Lung microvascular endothelial cell (primary cell): ENCODE measurements at places on chromosomes 16 and 17. TPM values are rescaled to one million over a fixed set of nuclear protein-coding genes. Genes with fewer than 3 reads are reported as not detected.

DNA sequence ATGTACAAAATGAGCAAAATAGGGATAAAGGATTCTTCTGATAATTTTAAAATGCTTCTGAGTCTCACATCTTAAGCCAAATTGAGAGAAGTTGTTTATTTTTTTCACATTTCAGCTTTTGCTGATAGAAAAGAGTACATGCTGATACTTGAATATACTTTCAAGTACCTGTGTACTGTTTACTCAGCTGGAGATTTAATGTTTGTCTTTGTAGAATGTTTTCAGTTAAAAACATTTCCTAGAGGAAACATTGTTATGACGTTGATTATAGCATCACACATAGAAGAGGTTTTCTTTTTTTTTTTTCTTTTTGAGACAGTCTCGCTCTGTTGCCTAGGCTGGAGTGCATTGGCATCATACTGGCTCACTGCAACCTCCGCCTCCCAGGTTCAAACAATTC, 19.7 kb downstream of the ESRP2 start:
- DNase-seq: no peak

- DNase-seq: peak; percentile 16
Observed at GRCh38 chr16:28505489-28506137, 1.0 kb downstream of the IL27 start.

GRCh38 chr16:86026171-86026910, 127.4 kb downstream of the IRF8 start:
- no peak for DNase-seq

- DNase-seq: peak; percentile 48
Observed at GRCh38 chr17:7250695-7251627, 573 bp downstream of the CTDNEP1 start.

GRCh38 chr16:31421587-31421986, 6.6 kb downstream of the COX6A2 start:
- DNase-seq: no peak

DNA sequence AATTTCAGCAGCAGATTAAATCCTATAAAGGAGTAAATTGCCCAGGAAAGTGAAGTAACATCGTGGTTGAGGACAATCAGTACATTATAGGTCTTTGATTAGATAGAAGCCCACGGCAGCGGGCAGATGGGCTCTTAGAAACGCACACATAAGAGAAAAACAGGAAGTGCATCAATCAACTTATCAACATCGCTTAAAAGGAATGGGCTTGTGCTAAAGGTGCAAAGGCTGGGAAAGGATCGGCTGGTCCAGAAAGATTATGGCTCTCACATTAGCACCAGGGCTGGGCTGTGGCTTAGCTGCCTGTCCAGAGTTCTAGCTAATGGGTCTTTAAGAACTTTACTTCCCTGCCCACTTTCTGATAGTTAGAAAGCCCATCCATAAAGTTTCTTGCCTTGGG, 292.0 kb upstream of the TNRC6C start:
- DNase-seq: no peak

GRCh38 chr17:79985943-79986391, 49.7 kb downstream of the TBC1D16 start:
- DNase-seq: no peak

- no peak for DNase-seq
Observed at GRCh38 chr17:73234736-73235135, 26.9 kb downstream of the CPSF4L start.

GRCh38 chr17:80832266-80832676, 159.4 kb upstream of the CHMP6 start:
- DNase-seq: peak; percentile 8

DNA sequence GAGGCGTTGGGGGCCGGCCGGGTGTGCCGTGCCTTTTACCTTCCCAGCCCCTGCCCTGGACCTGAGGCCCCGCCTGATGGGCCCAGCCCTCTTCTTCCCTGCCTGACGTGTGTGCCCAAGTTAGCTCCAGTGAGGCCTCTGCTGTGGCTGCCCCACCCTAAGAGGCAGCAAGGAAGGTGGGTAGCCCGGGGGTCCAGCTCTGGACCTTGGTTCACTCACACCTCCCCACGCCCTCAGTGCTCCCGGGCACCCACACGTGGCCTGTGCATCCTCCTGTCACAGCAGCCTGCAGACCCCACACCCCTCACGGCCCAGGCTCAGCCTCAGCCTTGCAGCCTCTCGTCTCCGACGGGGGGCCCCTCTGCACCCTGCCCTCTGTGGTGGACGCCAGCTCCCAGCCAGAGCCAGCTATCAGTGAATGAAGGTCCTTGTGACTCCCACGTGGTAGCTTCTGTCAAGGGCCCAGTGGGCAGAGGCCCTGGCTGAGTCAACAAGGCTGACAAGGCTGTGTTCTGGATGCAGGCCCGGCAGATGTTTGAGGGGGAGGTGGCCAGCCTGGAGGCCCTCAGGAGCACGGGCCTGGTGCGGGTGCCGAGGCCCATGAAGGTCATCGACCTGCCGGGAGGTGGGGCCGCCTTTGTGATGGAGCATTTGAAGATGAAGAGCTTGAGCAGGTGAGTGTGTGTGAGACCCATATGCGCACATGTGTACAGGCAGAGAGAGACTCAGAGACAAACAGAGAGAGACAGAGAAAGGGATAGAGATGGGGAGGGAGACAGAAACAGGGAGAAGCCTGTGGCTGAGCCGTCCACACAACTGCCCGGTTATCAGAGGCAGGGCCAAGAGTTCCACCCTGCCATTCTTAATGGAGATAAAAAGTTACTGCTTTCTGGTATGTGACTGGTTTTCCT, 2.8 kb downstream of the FN3K start:
- DNase-seq: no peak

DNA sequence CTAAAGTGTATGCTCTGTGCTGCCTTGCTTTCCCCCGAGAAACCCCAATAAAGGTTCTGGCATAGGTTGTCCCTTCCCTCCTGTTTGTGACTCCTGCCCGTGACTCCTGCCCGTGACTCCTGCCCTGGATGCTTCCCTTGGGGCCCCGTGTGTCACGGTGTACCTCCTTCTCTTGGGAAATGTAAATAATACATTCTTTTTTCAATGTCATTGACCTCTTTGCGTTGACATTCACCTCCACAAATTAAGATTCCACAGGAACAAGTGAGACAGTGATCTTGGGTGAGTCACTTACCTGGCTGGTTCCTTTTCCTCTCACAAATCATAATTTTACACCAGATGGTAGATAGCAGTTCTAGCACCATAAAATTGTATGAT, 632 bp downstream of the CCL15 start:
- no peak for DNase-seq

GRCh38 chr17:3012926-3013581, 50.4 kb downstream of the OR1D5 start:
- peak; percentile 58 for DNase-seq

- no peak for DNase-seq
Observed at GRCh38 chr16:84005391-84005790, 37.2 kb downstream of the SLC38A8 start.

DNA sequence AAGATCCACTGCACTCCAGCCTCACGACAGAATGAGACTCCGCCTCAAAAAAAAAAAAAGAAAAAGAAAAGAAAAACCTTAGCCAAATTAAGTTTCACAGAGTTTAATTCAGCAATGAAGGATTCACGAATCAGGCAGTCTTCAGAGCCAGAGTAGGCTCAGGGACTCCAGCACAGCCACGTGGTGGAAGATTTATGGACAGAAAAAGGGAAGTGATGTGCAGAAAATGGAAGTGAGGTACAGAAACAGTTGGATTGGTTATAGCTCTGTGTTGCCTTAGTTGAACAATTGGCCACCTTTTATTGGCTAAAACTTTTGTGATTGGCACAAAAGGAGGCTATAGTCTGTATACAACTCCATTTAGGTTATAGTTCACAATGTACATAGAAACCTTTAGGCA, 256.6 kb downstream of the HS3ST3B1 start:
- DNase-seq: no peak

GRCh38 chr17:5607946-5608345, 23.6 kb upstream of the NLRP1 start:
- no peak for DNase-seq

- no peak for DNase-seq
Observed at GRCh38 chr16:58046054-58046881, 20.7 kb downstream of the MMP15 start.

- DNase-seq: peak; percentile 42
Observed at GRCh38 chr17:17739388-17740066, 58.3 kb downstream of the RAI1 start.

DNA sequence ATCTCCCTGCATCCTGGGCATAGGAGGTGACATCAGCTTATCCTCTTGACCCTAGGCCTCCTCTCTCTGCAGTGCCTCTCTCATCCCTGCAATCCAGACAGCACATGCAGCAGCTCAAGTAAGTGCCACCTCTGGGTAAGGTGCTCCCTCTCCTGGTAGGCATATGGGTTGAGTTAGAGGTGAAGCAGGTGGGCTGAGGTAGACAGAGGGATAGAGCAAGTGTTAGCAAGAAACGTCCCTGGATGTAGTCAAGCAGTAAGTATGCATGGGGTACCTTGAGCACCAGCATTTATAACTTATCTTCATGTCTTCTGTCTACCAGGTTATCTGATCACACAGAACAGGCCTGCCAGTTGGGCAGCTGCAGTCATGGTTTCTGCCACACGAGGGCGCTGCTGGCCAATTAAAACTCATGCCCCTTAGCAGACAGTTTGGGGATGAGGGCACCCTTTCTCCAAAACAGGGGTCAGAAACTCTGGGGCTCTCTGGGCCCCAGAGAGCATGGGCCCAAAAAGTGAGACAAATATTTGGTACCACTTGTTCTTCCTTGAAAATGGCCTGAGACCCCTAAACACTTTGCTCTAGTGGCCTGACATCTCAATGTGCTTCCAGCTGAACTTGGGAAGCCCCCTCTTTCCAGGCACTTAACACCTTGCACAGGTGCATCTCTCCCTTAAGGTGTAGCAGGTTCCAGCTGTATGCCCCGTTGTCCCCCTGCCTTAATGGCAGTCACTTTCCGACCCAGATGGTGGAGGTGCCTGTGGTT, 59.8 kb downstream of the NEUROD2 start:
- DNase-seq: peak; percentile 69

DNA sequence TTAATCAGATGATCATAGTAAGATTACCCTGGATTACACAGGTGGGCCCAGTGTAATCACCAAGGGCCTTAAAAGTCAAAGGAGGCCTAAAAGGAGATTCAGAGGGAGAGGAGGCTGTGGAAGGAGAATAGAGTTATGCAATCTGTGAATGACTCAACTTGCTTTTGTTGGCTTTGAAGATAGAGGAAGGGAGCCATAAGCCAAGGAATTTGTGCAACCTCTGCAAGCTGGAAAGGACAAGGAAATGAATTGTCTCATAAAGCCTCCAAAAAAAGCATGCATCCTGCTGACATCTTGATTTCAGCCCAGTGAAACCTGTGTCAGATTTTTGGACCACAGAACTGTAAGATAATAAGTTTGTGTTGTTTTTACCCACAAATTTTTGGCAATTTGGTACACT, 109.6 kb downstream of the CNTNAP4 start:
- DNase-seq: no peak

DNA sequence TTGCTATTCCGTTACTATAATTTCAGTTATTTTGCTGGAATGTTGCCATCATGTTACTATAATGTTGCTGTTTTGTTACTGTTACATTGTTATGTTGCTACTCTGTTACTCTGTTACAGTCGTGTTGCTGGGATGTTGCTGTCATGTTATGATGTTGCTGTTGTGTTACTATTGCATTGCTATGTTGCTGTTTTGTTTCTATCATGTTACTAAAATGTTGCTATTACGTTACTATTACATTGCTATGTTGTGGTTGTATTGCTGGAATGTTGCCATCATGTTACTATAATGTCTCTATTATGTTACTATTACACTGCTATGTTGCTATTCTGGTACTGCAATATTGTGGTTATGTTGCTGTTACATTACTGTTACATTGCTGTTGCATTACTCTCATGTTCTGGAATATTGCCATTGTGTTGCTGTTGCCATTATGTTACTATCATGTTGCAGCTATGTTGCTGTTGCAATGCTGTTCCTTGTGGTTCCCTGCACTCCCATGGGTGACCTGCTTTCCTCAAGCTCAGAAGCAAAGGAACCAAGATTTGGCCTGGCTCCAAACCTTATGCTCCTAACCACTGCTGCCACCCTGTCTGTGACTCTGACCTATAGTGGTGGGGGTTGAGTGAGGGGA, 64.4 kb downstream of the ABCC6 start:
- DNase-seq: no peak

- DNase-seq: no peak
Observed at GRCh38 chr17:31475378-31476162, 84.1 kb downstream of the RAB11FIP4 start.

GRCh38 chr16:12146966-12147365, 170.4 kb downstream of the SNX29 start:
- no peak for DNase-seq

DNA sequence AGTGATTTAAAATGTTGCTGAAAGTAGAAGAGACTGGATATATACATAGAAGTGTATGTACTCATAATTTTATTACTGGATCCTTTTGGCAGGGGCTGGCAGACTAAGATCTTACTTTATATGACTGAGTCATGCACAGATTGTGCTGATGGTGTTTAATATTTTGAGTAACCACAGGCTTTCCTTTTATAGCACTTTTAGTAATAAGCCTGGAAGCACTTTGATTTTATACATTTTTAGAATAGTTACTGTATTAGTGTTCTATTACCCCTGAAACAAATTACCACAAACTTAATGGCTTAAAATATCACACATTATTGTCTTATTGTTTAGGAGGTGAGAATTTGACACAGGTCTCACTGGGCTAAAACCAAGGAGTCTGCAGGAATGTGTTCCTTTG, 113.4 kb upstream of the CDH8 start:
- no peak for DNase-seq

DNA sequence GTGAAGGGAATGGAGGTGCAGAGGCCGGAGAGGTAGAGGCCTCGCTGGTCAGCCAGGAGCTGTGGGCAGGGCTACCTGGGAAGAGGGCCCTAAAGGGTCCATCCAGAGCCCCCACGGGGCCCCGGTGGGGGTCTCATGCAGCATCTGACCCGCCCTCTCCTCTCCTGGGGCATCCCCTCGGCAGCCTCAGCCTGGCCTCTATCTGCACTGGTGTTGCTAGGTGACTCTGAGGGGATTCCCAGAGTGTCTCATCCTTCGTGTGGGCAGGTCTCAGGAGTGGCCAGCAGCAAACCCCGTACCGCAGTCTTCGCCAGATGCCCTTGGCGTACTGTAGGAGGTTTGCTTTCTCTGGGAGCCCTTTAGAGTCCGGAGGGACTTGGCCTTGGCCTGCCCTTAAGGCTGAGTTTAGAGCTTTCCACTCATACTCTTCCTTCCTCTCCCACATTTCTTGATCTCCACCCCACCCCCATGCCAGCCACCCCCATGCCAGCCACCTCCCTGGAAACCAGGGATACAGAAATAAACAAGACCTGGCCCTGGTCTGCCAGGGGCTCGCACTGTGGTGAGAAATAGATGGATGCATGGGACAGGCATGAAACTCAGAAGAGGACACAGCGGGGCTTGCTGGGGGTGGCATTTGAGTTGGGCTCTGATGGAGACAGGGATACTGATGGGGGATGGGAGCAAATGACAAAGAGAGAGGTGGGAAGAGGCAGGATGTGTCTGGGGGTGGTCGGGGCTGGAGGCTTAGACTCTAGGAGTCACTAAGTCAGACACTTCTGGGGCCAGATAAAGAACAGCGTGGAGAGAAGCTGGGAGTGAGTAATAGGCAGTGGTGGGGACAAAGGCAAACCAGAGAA, 9.9 kb downstream of the SLC5A10 start:
- DNase-seq: no peak

The NOS2 gene
- total RNA-seq: 0.20 and 0.22 TPM in 2 replicates

The PRSS27 gene
- under 0.01 and 0.20 TPM in 2 replicates for total RNA-seq

The SPATA22 gene
- 1.6 TPM in 1 of 2 replicates, not detected in the other for total RNA-seq

The ST6GALNAC1 gene
- not detected in 2 replicates for total RNA-seq

The CACNA1H gene
- under 0.01 TPM in 2 replicates for total RNA-seq

The CDRT15 gene
- total RNA-seq: not detected in 2 replicates

The FOXO3B gene
- 1.4 and 1.5 TPM in 2 replicates for total RNA-seq

The SMIM22 gene
- not detected in 2 replicates for total RNA-seq

The CCDC144A gene
- under 0.01 and 2.6 TPM in 2 replicates for total RNA-seq

The AOC3 gene
- total RNA-seq: 0.20 and 0.22 TPM in 2 replicates
